ENCODE measurements at places on chromosomes 12 and 14. TPM values are rescaled to one million over a fixed set of nuclear protein-coding genes. Genes with fewer than 3 reads are reported as not detected.
A peak's percentile ranks its signal among the peaks of the same experiment; 100 is the strongest.

The PLEKHG7 gene
- not detected for total RNA-seq

The RDH12 gene
- 0.45 TPM for total RNA-seq

The MYF6 gene
- total RNA-seq, result not detected

The IFNG-AS1 gene
- total RNA-seq, result not detected

The VAMP1 gene
- total RNA-seq, result 4.8 TPM

The OR11H12 gene
- not detected for total RNA-seq

The BTG1 gene
- total RNA-seq, result 108 TPM

The IL26 gene
- not detected for total RNA-seq

The PIWIL1 gene
- not detected for total RNA-seq

DNA sequence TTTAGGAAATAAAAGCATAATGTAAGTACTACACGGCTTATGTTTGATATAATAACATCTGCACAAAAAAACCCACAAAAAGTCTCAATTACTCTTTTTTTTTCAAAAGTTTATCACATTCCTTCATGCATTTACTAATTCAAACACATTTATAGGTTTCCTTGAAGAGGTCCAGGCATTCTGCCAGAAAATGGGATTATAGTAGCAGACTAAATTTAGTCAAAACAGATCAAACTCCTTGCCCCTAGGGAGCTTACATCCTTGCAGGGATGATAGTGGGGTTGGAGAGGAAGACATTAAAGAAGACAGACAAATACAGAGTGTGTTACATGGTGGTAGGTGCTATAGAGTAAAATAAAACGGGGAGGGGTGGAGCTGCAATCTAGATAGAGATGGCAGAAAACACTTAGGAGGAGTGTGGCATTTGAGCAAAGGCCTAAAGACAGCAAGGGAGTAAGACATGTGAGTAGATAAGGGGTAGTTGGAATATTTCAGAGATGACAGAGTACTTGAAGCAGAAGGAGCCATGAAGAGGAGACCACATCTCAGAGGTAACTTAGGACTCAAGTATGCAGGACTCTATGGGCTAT, 266.9 kb downstream of the PPFIA2 start:
- H3K4me3 ChIP-seq, result no peak overlapping the region
- H3K4me1 ChIP-seq, result no peaks in the 10 kb centered on the region
- H3K27me3 ChIP-seq, result no peaks in the 10 kb centered on the region
- peak; percentile 5 for DNase-seq
- H3K27ac ChIP-seq, result no peak overlapping the region

GRCh38 chr12:129279771-129280170, 426.5 kb downstream of the GLT1D1 start:
- no peaks in the 10 kb centered on the region for H3K27me3 ChIP-seq
- no peaks in the 10 kb centered on the region for H3K4me1 ChIP-seq
- no peak overlapping the region for H3K27ac ChIP-seq
- no peaks in the 10 kb centered on the region for H3K36me3 ChIP-seq
- DNase-seq, result no peak

DNA sequence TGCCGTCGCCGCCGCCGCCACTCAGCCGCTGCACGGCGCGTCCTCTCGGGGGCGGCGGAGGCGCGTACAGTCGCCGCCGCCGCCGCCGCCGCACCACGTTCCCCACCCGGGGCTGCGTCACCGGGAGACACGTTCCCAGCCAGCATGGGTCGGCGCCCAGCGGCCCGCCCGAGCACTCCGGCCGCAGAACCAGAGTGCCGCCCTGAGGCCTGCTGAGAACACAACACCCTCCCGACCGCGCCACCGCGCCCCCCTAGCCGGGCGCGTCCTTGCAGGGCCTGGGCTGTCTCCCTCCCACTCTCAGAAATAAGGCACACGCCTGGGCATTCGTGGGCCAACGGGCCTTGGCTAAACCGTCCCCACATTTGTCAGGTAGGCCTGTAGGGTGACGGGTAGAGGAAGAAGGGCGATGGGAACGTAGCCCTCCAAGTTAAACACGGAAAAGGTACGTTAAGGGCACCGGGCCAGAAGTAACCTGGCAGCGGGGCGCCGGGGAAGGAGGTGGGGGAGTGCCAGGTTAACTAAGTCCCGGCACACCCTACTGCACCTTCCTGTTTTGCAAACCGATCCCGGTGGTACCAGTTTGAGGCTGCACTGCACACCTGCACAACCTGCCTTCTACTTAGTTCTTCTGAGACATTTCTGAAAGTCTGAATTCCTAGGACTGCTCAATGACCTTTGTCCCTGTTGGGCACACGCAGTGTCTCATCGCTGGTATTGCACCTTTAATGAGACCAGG, at the start of gene MAP4K5:
Gene MAP4K5 (minus strand): TSS at position 68 of the 739 bp plus-strand sequence. CDS start 520 bp downstream, outside the sequence.
- DNase-seq, result peak; percentile 93
- H3K27me3 ChIP-seq, result no peaks in the 10 kb centered on the region
- no peaks in the 10 kb centered on the region for H3K36me3 ChIP-seq
- peak within 1 kb of the TSS; percentile 99 for H3K27ac ChIP-seq
- H3K4me1 ChIP-seq, result peaks cover 15% of the 10 kb centered on the region
- peak within 1 kb of the TSS; percentile 89 for H3K4me3 ChIP-seq

DNA sequence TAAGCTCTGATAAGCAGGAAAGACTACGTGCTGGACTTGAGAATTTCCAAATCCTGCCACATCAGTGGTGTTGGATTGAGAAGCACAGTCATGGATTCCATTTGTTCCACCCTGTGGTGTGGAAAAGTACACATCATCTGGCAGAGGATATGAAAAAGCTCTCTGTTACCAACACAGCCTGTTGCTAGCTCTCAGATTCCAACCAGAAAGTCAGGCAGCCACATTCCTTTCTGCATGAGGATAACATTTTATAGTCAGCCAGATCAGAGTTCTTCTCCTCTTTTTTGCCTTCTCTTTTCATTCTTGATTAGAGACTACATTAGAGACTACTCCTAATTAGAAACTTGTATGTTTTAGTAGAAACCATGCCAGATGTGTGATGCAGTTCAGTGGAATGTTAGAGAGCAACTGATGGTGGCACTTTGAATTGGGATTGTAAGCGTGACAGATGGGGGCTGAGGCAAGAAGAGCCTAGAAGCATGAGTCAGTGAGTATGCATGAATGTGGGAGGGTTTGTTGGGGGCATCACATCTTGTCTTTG, 61.2 kb upstream of the STXBP6 start:
- H3K27ac ChIP-seq, result no peak overlapping the region
- H3K4me3 ChIP-seq, result no peak overlapping the region
- H3K27me3 ChIP-seq, result no peaks in the 10 kb centered on the region
- peak; percentile 84 for DNase-seq

- H3K36me3 ChIP-seq, result no peaks in the 10 kb centered on the region
- no peak overlapping the region for H3K4me3 ChIP-seq
- no peaks in the 10 kb centered on the region for H3K4me1 ChIP-seq
- no peak for DNase-seq
- H3K27me3 ChIP-seq, result no peaks in the 10 kb centered on the region
Measured at GRCh38 chr14:74754157-74754556, 9.0 kb upstream of the YLPM1 start.

GRCh38 chr14:28142400-28143015, 624.1 kb upstream of the FOXG1 start:
- no peak for DNase-seq
- no peak overlapping the region for H3K4me3 ChIP-seq
- H3K36me3 ChIP-seq, result no peaks in the 10 kb centered on the region
- H3K4me1 ChIP-seq, result no peaks in the 10 kb centered on the region
- no peaks in the 10 kb centered on the region for H3K27me3 ChIP-seq

GRCh38 chr14:95234426-95234825, 77.1 kb upstream of the DICER1 start:
- DNase-seq, result no peak
- no peaks in the 10 kb centered on the region for H3K36me3 ChIP-seq
- H3K4me3 ChIP-seq, result no peak overlapping the region
- no peaks in the 10 kb centered on the region for H3K27me3 ChIP-seq

DNA sequence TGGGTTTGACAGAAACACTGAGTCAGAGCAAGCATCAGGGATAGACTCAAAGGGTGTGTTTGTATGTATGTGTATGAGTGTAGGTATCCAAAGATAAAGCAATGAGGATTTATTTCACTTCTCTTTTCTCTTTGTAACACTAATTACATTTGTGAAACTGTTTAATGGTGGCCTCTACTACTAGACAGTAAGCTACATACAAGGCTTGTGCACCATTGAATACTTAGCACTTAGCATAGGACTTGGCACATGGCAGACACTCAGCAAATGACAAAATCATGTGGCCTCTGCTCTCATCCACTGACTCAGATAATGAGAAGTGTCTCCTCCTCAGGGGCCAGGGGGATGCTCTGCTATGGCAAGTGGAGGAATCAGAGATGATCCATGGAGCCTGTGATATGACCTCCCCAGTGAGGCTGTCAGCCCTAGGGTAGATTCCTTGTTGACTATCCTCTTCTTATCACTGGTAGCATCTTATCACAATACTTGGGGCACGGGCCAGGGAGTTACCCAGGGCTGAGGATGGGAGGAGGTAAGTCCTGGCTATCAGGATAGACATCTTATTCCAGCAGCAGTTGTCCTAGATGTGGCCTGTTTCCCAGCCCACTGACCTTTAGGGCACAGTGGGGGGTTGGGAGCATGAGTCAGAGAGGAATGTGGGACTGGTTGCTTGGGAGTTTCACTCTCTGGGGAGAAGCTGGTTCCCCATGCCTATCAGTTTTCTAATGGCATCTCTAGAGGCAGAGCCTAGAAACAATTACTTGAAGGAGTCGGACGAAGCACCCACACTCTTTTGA, 71.2 kb upstream of the HOXC13 start:
- H3K36me3 ChIP-seq, result no peaks in the 10 kb centered on the region
- H3K4me1 ChIP-seq, result no peaks in the 10 kb centered on the region
- H3K27ac ChIP-seq, result no peak overlapping the region
- H3K4me3 ChIP-seq, result no peak overlapping the region

- no peak overlapping the region for H3K4me3 ChIP-seq
- H3K27me3 ChIP-seq, result no peaks in the 10 kb centered on the region
- no peak overlapping the region for H3K27ac ChIP-seq
- no peaks in the 10 kb centered on the region for H3K36me3 ChIP-seq
Measured at GRCh38 chr12:69921831-69922230, 96.8 kb downstream of the MYRFL start.

DNA sequence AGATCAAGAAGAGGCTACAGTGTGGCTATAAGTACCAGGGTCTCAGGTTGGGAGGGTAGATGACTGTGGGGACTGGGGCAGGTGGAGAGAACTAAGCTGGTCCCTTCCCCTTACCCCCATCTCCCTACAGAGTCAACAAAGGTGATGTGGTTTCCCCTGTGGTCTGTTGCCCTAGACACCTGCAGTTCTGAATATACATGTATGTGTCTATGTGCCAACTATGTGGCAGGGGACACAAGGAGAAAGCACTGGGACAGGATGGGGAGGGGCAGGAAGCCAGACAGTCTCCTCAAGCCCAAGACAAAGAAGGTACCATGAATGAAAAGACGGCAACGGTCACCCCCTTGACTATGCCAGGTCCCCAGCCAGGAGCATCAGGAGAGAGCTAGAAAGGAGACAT, 4.5 kb upstream of the HDAC7 start:
- H3K4me1 ChIP-seq, result peaks cover 90% of the 10 kb centered on the region
- no peaks in the 10 kb centered on the region for H3K27me3 ChIP-seq
- H3K27ac ChIP-seq, result peak overlapping the region; percentile 0
- H3K36me3 ChIP-seq, result no peaks in the 10 kb centered on the region
- H3K4me3 ChIP-seq, result no peak overlapping the region

DNA sequence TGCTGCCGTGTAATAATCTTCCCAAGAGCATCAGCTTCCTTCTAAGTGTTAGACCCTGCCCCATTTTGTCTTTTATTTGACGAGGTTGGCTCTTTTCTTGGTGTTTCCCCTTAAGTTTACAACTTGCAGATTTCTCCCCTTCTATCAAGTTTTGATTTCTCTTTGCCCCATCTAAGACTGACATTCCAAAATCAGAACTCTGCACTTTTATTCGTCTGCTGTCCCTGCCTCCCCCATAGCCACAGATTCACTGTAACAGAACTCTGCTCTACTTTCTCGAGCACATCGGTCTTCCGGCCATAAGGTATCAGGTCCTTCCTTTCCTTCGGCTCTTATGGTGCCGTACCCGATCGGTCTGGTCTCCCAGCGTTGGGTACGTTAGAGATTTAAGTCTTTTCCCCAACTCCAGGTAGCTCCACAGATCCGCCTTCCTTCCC, 563 bp downstream of the DCP1B start:
- H3K27ac ChIP-seq, result peak overlapping the region; percentile 94
- H3K36me3 ChIP-seq, result no peaks in the 10 kb centered on the region
- no peaks in the 10 kb centered on the region for H3K4me1 ChIP-seq
- DNase-seq, result no peak
- H3K27me3 ChIP-seq, result no peaks in the 10 kb centered on the region

DNA sequence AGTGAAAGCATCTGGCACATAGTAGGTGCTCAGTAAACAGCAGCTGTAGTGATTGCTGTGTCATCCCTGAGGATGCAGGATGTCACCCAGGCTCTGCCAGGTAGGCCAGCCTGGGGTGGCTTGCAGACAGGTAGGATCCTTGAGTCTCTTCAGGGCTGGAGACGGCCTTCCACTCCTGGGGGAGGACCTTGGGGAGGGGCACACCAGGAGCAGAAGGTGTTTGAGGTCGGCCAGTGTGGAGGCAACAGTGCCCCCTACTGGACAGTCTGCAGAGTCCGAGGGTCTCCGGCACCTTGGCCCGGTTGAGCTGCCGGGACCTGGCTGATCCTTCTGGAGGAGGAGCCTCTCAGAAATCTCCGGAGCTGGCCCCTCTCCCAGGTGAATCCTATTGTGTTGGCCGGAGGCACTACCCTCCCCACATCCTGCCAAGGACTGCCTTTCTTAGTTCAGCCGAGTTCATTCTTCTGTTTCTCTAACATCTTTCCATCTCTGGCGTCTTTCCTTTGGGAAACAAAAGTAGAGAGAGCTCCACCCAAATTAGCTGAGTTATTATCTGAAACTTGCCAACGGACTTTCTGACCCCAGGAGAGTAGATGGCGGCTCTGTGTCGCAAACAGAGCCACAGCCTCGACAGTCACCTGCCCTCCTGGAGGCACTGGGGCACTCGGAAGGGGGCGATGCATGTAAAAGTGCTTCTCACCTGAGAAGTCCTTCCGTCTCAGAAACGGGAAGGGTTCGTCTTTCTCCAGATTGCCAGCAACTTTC, 41.8 kb upstream of the CLMN start:
- no peaks in the 10 kb centered on the region for H3K27me3 ChIP-seq
- peak; percentile 67 for DNase-seq
- H3K4me1 ChIP-seq, result peaks cover 7% of the 10 kb centered on the region
- no peak overlapping the region for H3K27ac ChIP-seq
- no peak overlapping the region for H3K4me3 ChIP-seq
- H3K36me3 ChIP-seq, result no peaks in the 10 kb centered on the region

DNA sequence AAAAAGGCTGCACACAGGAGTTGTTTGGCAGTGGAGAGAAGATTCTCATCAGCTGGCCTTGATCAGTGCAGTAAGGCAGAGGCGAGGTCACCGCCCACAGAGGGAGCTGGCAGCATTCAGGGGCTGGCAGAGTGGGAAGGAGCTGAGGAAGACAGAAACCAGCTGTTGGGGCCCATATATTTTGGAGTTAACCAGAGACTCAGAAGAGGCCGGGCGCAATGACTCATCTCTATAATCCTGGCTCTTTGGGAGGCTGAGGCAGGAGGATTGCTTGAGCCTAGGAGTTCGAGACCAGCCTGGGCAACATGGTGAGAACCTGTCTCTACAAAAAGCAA, 17.7 kb downstream of the SMCO2 start:
- H3K36me3 ChIP-seq, result no peaks in the 10 kb centered on the region
- H3K27ac ChIP-seq, result no peak overlapping the region
- DNase-seq, result no peak
